Ecto neural progenitor cell (in vitro differentiated cells): ENCODE measurements at places on chromosomes 12 and 14.

- no peak for DNase-seq
These were observed 1180.6 kb downstream of the VRK1 start for GRCh38 chr14:97977651-97978261.

GRCh38 chr12:96587691-96588090 is 98.3 kb downstream of the CFAP54 start:
- DNase-seq: no peak

DNA sequence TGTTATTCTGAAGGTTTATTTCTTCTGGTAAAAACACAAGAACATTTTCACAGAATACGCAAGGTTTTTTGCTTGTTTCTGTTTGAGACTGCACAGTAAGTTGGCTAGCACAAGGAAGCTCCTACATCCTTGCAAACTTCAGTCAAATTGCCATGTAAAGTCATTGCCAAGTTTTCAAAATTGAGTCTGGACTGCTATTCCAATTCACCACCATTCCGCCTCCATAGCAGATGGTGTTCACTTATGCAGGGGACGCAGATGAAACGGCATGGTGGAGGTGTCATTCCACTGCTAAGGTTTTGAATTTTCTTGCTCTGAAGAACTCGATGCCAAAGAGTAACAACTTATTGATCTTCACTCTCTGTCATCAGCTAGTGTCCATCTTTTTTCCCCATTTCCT is 303.9 kb upstream of the SYT1 start:
- no peak for DNase-seq

- DNase-seq: no peak
These were observed 28.4 kb upstream of the GAS2L3 start for GRCh38 chr12:100545092-100545491.

- no peak for DNase-seq
These were observed 8.2 kb downstream of the GPRC5D start for GRCh38 chr12:12943586-12944260.

- no peak for DNase-seq
These were observed 5.5 kb downstream of the ANAPC5 start for GRCh38 chr12:121346747-121347146.

DNA sequence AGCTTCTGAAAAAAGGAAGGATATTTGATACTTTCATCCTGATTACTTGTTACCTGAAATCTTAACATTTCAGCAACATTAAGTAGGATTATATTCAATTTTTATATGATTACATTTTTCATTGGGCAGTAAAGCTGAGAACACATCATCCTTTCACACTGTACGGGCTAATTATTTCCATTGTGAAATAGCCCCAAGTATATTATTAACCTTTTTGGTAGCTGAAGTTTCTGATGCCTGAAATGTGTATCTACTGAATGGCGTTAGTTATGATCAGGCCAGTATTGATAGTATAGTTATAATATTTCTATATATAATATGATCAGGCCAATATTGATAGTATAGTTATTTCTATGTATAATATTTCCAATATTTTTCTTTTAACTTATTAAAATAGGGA is 10.1 kb downstream of the SPATS2 start:
- no peak for DNase-seq

DNA sequence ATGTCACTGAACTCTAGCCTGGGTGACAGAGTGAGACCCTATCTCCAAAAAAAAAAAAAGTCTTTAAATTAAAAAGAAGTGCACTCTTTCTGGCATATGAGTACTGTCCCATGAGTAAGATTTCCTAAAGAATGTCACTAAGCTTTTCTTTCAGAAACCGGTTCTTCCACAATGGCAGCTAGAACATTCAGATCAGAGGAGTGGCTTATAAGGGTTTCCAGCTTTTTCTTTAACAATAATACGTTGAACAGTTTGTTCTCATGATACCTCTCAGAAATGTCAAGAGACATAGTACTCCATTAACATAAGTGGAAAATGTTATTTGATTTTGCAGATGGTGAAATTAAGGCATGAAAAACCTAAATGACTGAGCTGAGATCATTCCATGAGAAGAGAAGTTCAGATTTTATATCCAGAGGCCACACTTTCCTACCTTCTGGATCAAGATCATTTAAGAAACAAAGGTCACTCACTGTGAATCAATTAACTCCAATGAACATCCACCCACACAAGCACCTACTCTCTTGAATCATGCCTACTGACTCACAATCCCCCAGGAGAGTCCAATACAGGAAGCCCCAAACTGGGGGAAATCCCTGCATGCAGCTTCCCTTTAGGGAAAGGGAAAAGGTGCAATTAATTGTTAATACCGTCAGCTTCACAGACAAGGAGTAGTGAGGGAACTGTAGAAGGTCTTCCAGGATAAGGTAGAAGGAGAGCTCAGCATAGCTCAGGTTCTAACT is 86.9 kb downstream of the SPTSSA start:
- DNase-seq: no peak

GRCh38 chr12:65532162-65532561 is 253.7 kb downstream of the MSRB3 start:
- DNase-seq: no peak

DNA sequence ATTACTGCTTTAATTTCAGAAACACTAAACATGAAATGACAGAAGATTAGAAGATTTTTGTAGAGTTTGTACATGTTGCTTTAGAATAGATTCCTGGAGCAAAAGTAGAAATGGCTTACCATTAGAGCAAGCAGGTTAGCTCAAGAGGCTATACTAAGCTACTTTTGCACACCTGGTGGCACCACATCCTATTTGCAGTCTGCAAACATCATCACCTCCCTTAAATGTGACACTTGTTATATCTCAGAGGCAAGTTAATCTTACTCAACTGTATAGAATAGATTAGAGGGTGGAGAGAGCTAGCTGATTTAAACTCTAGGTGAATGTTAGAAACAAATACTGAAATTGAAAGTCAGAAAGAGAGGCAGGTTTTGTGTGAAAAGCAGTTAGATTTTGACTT is 30.7 kb upstream of the OR4E1 start:
- DNase-seq: no peak

- DNase-seq: no peak
These were observed 104.0 kb downstream of the GPR135 start for GRCh38 chr14:59360923-59361794.

- DNase-seq: no peak
These were observed 73.4 kb upstream of the EEA1 start for GRCh38 chr12:93002293-93003054.

GRCh38 chr14:68255693-68256178 is 436.2 kb downstream of the RAD51B start:
- DNase-seq: no peak
